Vagina (tissue), 2 donors: ENCODE measurements at places on chromosomes 11 and 22.

GRCh38 chr11:62602141-62603071 is 741 bp upstream of the MTA2 start:
- peak overlapping the region; percentile 73 for H3K4me3 ChIP-seq
- no peaks in the 10 kb centered on the region for H3K36me3 ChIP-seq
- H3K4me1 ChIP-seq: peaks cover 37% of the 10 kb centered on the region
- DNase-seq: no peak

GRCh38 chr22:31583861-31584485 is 78.0 kb downstream of the PISD start:
- no peak overlapping the region for H3K27ac ChIP-seq
- H3K4me1 ChIP-seq: no peaks in the 10 kb centered on the region
- peaks cover 15% of the 10 kb centered on the region for H3K36me3 ChIP-seq

- no peak overlapping the region for H3K27ac ChIP-seq
- no peaks in the 10 kb centered on the region for H3K4me1 ChIP-seq
- H3K36me3 ChIP-seq: no peaks in the 10 kb centered on the region
- H3K27me3 ChIP-seq: no peaks in the 10 kb centered on the region
- no peak for DNase-seq
Observed at GRCh38 chr11:64516226-64516625, 74.8 kb upstream of the SLC22A12 start.

GRCh38 chr11:108199446-108200321 is 22.8 kb downstream of the NPAT start:
- no peak for DNase-seq
- H3K4me1 ChIP-seq: peaks cover 8% of the 10 kb centered on the region
- H3K36me3 ChIP-seq: peaks cover 21% of the 10 kb centered on the region
- H3K27ac ChIP-seq: no peak overlapping the region
- H3K27me3 ChIP-seq: no peaks in the 10 kb centered on the region
- no peak overlapping the region for H3K4me3 ChIP-seq

- no peaks in the 10 kb centered on the region for H3K36me3 ChIP-seq
- H3K4me3 ChIP-seq: no peak overlapping the region
- H3K27me3 ChIP-seq: no peaks in the 10 kb centered on the region
- H3K27ac ChIP-seq: peak overlapping the region; percentile 50
- no peak for DNase-seq
Observed at GRCh38 chr11:9951807-9952206, 287.9 kb downstream of the SWAP70 start.

GRCh38 chr11:79663017-79663416 is 222.2 kb upstream of the TENM4 start:
- H3K4me1 ChIP-seq: peaks cover 9% of the 10 kb centered on the region
- H3K27me3 ChIP-seq: no peaks in the 10 kb centered on the region
- H3K4me3 ChIP-seq: no peak overlapping the region

DNA sequence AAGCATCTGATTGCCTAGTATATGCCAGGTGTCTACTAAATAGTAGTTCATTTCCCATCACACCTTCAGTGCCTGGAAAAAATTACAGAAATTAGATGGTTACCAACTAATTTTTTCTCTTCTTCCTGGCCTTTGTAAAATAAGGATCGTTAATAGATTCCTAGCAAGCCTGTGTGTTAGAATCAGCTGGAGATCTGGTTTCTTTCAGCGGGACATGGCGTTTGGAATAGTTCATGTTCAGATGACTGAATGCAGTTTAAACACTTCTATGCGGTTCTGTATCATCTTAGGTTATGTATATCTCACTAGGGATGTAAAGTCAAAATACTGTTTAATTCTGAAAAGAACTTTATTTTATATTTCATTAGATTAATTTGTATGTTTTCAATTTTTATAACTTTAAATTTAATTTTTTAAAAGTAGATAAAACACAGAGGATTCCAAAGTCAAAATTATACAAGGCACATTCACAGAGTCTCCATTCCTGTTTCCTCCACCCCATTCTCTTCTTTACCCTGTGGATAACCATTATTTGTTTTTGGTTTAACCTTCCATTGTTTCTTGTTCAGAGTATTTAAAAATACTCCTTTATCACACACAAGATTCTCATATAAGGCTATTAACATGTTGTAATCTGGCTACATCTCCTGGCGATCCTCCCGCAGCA is 132.8 kb downstream of the ATXN10 start:
- no peaks in the 10 kb centered on the region for H3K27me3 ChIP-seq
- no peak overlapping the region for H3K27ac ChIP-seq
- no peaks in the 10 kb centered on the region for H3K36me3 ChIP-seq
